ENCODE measurements at places on chromosomes 4 and X. TPM values are rescaled to one million over a fixed set of nuclear protein-coding genes. Genes with fewer than 3 reads are reported as not detected.

GRCh38 chr4:2793586-2794485, 951 bp downstream of the SH3BP2 start:
- H3K4me3 ChIP-seq: peak overlapping the region; percentile 58
- H3K4me1 ChIP-seq: peaks cover 35% of the 10 kb centered on the region
- no peaks in the 10 kb centered on the region for H3K36me3 ChIP-seq

DNA sequence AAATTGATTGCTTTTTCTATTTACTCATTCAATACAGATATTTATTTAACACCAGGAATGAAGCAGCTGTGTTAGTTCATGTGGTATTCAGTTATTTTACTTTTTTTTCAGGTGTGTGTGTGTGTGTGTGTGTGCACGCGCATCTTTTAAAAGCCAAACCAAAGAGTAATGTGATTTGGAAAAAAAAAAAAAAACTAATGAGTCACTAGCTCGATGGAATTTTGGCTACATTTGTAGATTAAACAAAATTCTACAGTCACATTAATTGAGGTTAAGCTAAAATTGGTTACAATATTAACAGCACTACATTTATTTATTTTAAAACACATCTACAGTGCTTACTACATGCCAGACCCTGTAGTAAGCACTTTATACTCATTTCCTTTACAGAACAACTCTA, 66.8 kb downstream of the HHIP start:
- H3K4me3 ChIP-seq: no peak overlapping the region
- no peak overlapping the region for H3K27ac ChIP-seq
- H3K4me1 ChIP-seq: no peaks in the 10 kb centered on the region
- no peaks in the 10 kb centered on the region for H3K36me3 ChIP-seq

- H3K4me3 ChIP-seq: peak within 1 kb of the TSS; percentile 54
- H3K27me3 ChIP-seq: no peaks in the 10 kb centered on the region
- H3K36me3 ChIP-seq: no peaks in the 10 kb centered on the region
- H3K4me1 ChIP-seq: no peaks in the 10 kb centered on the region
- no peak within 1 kb of the TSS for H3K27ac ChIP-seq
- peak; percentile 13 for DNase-seq
These were observed at the start of gene CXCL3 for GRCh38 chr4:74038425-74039314. Gene CXCL3 (minus strand): TSS chr4:74038689. CDS start chr4:74038611, 78 bp downstream.

DNA sequence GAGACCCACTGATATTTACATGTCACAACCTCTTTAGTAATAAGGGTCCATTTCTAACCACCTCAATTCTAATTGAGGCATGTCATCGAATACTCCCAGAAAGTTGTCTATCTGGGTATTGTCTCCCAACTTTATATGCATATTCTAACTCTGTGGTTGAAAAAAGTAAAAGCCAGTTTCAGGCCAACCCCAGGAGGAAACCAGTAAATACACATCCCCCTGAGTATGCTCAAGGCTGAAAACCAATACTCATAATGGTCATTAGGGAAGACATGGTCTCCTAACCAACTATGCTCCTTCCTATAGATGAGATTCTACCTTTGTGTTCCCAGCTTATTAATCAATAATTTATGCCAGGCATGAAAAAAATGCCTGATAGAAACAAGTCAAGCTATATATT, 96.6 kb downstream of the SH3KBP1 start:
- H3K36me3 ChIP-seq: peaks cover 4% of the 10 kb centered on the region
- H3K4me1 ChIP-seq: peaks cover 35% of the 10 kb centered on the region
- H3K27me3 ChIP-seq: no peaks in the 10 kb centered on the region
- H3K27ac ChIP-seq: no peak overlapping the region
- DNase-seq: no peak

GRCh38 chrX:789096-789495, 158.5 kb downstream of the SHOX start:
- H3K4me1 ChIP-seq: no peaks in the 10 kb centered on the region
- no peaks in the 10 kb centered on the region for H3K36me3 ChIP-seq
- H3K27ac ChIP-seq: no peak overlapping the region
- no peak for DNase-seq

DNA sequence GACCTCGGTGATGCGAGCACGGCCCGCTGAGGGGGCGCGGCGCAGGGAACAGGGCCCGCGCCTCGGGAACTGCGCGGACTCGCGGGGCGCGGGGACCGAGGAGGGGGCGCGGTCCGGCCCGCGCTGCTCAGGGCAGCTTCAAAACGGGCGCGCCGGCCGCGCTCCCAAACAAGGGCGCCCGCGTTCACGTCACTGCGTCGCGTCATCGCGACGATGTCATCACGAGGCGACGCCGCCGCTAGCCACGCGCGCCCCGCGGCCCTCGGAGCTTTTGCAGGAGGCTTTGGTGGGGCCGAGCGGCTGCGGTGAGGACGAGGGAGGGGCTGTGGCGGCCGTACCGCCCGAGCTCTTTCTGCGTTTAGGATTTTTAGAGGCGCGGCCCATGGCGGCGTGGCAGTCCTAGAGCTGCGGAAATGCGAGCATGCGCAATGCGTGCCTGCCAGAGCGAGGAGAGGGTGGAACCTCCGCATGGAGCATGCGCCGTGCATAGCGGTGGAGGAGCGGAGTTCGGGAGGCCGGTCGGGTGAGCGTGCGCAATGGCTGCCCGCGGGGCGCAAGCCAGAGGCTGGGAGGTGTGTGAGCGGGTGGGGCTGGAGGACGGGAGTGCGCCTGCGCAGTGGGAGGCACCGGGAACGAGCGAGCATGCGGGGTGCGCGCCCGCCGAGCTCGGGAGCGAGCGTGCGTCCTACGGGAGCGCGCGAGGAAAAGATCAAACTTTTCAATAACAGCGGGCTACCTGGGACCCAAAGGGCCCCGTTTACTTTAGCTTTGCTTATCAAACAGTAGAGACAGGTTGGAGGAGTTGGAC, at the start of gene PPP2R3B:
PPP2R3B (minus strand) TSS at position 140 of the 808 bp plus-strand sequence. CDS start 216 bp downstream, outside the sequence.
- DNase-seq: peak; percentile 99
- no peaks in the 10 kb centered on the region for H3K36me3 ChIP-seq
- peaks cover 5% of the 10 kb centered on the region for H3K4me1 ChIP-seq
- H3K4me3 ChIP-seq: peak within 1 kb of the TSS; percentile 99
- no peaks in the 10 kb centered on the region for H3K27me3 ChIP-seq

DNA sequence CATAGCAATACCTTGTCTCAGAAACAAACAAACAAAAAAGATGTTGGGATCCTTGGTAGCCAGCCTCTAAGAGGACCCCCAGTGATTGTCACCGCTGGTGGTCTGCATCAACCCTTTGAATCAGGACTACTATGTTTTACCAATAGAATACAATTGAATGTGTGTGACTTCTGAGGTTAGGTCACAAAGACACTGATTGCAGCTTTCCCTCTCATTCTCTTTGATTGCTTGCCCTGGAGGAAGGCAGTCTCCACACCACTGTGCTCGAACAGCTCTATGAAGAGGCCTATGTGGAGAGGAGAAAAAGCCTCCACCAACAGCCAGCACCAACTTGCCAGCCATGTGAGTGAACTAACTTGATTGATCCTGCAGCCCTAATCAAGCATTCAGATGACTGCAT, 2.8 kb upstream of the SMIM14 start:
- DNase-seq: no peak
- H3K27me3 ChIP-seq: no peaks in the 10 kb centered on the region
- no peaks in the 10 kb centered on the region for H3K36me3 ChIP-seq
- H3K4me3 ChIP-seq: no peak overlapping the region
- H3K27ac ChIP-seq: no peak overlapping the region
- peaks cover 12% of the 10 kb centered on the region for H3K4me1 ChIP-seq

GRCh38 chrX:48001260-48001659, 2.5 kb downstream of the ZNF182 start:
- no peak overlapping the region for H3K4me3 ChIP-seq
- H3K36me3 ChIP-seq: no peaks in the 10 kb centered on the region
- no peak overlapping the region for H3K27ac ChIP-seq
- no peaks in the 10 kb centered on the region for H3K27me3 ChIP-seq
- no peaks in the 10 kb centered on the region for H3K4me1 ChIP-seq
- no peak for DNase-seq

The PCDH11X gene
- total RNA-seq: not detected

The ZNF711 gene
- 1.6 TPM for total RNA-seq

The AMBN gene
- total RNA-seq: not detected

The ANXA5 gene
- 25.5 TPM for total RNA-seq

The PPP4R3C gene
- not detected for total RNA-seq

All from naive thymus-derived CD4-positive, alpha-beta T cell (primary cell).